ENCODE measurements at places on chromosomes 13 and 19. TPM values are rescaled to one million over a fixed set of nuclear protein-coding genes. Genes with fewer than 3 reads are reported as not detected.
A peak's percentile ranks its signal among the peaks of the same experiment; 100 is the strongest.

- DNase-seq, result no peak
Observed at GRCh38 chr13:78607409-78608251, 4.3 kb upstream of the POU4F1 start.

DNA sequence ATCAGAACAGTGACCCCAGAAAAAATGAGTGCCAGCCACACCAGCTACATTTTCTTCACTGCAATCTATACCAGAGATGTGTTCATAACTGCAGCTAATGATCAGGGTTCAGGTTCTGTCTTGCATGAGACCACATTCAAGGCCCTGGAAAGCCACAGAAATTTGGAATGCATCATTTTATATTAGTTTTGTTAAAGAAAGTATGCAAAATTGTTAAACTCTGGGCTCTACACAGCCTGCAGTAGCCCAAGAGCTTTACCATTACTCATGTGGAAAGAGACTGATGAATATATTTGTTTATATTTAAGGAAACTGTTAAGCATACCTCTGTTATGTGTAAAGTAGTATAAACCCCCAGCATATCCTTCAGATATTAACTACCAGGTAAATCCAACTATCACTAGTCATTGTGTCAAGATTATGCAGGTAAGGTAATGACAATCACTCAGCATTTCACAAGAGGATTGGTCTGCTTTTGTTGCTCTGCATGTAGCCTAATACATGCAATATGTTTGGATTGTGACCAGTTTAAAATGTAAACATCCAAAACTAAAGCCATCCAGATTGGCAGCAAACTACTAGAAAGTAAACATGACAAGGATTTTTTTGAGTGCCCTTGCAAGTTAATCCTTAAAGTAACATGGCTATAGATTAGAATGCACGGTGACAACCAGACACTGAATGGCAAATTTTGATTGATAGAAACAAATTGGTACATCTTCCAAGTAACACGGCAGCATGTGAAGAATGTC is 429.1 kb upstream of the ARGLU1 start:
- DNase-seq, result no peak

The CHAF1A gene
- total RNA-seq, result 45.4 TPM

- peak; percentile 73 for DNase-seq
Observed at GRCh38 chr13:98207416-98207815, 30.3 kb upstream of the RNF113B start.

DNA sequence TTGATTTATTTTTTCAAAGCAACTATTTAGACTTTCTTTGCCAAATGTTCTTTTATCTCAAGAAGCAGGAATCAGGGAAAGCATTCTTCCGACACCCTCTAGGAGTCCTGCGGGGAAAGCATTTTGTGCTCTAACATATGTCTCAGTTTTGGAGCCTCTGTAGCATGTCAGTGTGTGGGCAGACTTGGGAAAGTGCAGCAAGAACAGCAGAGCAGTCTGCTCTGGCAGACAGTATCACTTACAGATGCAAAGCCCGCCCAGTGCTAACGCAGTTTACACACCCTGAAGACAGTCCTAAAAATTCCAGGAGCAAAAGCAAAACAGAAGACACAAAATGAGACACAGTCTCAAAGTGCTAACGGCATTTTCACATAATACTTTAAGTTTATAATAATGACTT is 393.5 kb downstream of the KLF12 start:
- DNase-seq, result no peak

GRCh38 chr13:63457186-63457585 is 2041.5 kb upstream of the PCDH20 start:
- DNase-seq, result no peak

The UGGT2 gene
- total RNA-seq, result 31.4 TPM

- no peak for DNase-seq
Observed at GRCh38 chr19:28554321-28555091, 658.4 kb downstream of the UQCRFS1 start.

DNA sequence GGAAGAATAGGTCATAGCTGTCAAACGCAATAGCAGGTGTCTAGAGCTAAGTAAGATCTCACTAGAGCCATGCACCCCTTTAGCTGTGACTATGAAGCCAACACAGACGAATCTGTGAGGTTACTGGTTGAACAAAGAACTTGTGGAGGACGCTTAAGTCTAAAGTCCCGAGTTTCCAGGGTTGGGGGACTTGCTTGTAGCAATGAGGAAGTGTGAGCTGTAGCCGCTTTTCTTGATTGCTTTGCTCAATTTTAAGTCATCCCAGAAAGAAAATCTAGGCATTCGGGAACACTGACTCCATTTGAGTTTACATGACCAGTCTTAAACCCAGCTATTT is 1.6 kb downstream of the GPC5 start:
- no peak for DNase-seq

DNA sequence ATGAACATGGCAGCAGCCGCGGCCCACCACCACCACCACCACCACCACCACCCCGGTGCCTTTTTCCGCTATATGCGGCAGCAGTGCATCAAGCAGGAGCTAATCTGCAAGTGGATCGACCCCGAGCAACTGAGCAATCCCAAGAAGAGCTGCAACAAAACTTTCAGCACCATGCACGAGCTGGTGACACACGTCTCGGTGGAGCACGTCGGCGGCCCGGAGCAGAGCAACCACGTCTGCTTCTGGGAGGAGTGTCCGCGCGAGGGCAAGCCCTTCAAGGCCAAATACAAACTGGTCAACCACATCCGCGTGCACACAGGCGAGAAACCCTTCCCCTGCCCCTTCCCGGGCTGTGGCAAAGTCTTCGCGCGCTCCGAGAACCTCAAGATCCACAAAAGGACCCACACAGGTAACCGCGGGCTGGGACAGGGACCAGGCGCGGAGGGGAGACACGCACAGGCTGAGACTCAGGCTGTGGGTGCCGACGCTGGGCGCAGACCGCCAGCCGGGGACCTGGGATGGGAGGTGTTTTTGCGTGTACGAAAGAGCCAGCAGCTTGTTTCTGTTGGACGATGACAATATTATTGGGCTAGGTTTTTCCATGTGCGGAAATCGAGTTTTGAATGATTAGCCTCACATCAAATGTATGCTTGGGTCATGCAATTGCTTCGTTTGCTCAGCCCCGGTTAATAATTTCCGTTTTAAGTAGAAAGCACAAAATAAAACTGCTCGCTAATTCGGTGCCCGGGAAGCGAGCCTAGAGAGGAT is 1.3 kb downstream of the ZIC2 start:
- no peak for DNase-seq

The NOSIP gene
- total RNA-seq, result 172 TPM

DNA sequence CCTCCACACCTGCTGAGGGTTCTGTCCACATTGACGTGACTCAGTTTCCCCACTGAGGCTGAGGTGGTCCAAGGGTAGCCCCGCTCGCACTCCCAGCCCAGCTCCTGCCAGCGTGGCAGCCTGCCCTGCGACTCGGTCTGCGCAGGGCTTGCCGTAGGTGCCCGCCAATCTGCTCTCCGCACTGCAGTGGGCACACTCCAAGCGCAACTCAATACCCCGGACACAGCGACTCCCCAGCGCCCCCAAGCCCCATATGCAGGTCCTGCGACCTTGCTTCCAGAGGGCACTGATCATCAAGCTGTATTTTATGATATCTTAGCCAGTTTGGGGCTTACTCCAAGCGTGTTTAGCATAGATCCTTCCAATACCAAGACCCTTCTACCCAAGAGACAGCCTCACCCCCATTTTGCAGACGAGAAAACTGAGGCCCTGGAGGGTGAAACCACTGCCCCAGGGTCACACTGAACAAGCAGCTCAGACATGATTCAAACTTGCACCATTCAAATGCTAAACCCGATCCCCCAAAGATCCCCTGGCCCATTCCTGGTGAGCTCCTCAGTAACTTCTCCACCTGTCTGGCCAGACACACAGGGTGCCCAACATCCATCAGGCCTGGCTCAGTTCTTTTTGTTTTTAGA is 13.5 kb downstream of the PTPRS start:
- DNase-seq, result no peak
